ENCODE measurements at places on chromosomes 11 and 22.

- DNase-seq: no peak
- no peaks in the 10 kb centered on the region for H3K36me3 ChIP-seq
- H3K27ac ChIP-seq: no peak overlapping the region
- H3K4me3 ChIP-seq: no peak overlapping the region
Measured at GRCh38 chr22:49713003-49713402, 114.7 kb downstream of the BRD1 start.

DNA sequence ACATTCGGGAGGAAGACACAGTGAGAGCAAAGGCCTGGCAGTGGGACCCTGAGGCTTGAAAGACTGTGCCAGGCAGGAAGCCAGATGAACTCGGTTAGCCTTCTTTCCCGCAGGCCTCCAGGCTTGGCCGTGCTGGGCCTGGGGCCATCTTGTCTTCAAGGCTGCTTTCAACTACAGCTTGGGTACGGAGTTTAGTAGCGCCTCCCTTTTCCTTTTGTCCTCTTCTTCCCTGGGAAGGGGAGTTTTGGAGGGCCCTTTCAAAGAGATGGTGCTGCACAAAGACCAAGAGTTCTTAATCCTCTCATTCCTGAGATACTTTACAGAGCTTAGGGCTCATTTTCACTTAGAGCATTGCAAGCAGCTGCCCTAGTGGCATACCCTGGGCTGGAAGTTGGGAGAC is 87.5 kb downstream of the TP53I11 start:
- peaks cover 33% of the 10 kb centered on the region for H3K27me3 ChIP-seq
- H3K4me3 ChIP-seq: no peak overlapping the region
- no peak for DNase-seq
- H3K4me1 ChIP-seq: peaks cover 30% of the 10 kb centered on the region
- no peaks in the 10 kb centered on the region for H3K36me3 ChIP-seq

DNA sequence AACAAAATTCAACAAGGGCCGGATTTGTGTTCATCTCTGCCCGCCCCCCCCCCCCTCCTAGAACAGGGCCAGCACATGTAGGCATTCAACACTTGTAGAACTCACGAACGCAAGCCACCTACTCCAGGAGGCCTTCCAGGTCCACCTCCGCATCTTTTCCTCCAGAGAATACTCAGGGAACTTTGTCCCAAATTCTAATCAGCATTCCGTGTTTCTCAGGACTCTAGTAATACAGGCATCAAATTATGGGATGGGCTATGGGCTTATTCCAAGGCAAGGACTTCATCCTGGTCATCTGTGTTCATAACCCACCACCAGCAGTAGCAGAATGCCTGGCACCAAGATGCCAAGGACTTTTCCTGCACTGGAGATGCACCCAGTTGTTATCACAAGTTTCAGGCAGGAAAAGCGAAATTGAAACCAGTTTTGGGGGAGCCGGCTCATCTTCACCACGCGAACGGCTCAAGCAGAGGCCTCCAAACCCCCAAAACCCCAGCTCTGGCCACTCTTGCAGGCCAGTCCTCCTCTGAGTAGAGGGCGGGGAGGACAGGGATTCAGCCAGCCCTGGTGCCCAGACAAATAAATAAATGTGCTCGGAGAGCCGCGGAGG is 462 bp downstream of the UBE2L6 start:
- peak overlapping the region; percentile 99 for H3K4me3 ChIP-seq
- H3K4me1 ChIP-seq: peaks cover 29% of the 10 kb centered on the region
- peak; percentile 72 for DNase-seq
- H3K27me3 ChIP-seq: no peaks in the 10 kb centered on the region
- no peaks in the 10 kb centered on the region for H3K36me3 ChIP-seq

GRCh38 chr11:32172848-32173834 is 82.3 kb downstream of the RCN1 start:
- H3K36me3 ChIP-seq: no peaks in the 10 kb centered on the region
- H3K27me3 ChIP-seq: no peaks in the 10 kb centered on the region
- no peaks in the 10 kb centered on the region for H3K4me1 ChIP-seq
- no peak overlapping the region for H3K4me3 ChIP-seq
- no peak overlapping the region for H3K27ac ChIP-seq

DNA sequence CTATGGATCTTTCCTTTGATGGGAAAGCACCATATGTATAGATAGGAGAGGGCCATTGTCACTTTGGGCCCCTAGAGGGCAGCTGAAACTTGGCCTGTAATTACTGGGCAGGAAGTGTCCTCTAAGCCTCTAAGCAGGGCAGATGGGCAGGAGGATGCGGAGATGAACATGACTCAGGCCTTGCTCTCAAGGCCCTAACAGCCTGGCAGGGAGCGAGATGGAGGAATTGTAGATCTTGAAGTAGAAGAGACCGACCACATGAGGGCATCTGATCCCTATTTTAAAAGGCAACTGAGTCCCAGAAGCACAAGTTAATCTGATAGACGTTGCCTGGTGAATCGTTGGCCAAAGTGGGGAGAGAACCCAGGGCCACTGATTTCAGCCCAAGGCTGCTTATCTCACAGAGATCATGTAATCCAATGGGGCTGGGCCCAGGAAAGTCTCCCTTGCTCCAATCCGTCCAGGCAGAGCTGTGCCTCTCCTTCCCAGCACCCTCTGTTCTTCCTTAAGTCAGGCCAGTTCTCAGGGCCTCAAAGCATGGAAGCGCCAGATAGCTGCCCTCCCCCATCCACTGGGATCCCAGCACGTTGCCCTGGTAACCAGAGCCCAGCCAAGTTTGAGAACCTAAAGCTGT is 2.5 kb upstream of the SEPTIN3 start:
- H3K4me1 ChIP-seq: no peaks in the 10 kb centered on the region
- H3K27ac ChIP-seq: no peak overlapping the region
- no peaks in the 10 kb centered on the region for H3K36me3 ChIP-seq
- no peak for DNase-seq

DNA sequence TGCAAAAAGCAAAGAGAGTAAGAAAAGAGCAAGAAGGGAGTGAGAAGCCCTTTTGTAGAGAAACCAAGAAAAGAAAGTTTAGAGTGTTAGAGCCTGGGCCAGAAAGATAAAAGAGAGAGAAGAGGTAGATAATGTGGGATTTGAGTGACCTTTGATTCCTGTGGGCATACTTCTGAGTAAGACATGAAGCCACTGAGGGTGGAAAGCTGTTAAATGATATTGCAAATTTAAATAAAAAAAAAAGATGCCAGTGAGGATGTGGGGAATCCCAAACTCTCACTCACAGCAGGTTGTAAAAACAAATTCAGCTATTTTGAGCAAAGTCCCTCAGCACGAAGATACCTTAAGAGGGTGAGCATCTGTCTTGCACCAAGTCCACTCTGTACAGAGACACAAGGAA is 59.4 kb upstream of the TOP3B start:
- H3K27me3 ChIP-seq: no peaks in the 10 kb centered on the region

DNA sequence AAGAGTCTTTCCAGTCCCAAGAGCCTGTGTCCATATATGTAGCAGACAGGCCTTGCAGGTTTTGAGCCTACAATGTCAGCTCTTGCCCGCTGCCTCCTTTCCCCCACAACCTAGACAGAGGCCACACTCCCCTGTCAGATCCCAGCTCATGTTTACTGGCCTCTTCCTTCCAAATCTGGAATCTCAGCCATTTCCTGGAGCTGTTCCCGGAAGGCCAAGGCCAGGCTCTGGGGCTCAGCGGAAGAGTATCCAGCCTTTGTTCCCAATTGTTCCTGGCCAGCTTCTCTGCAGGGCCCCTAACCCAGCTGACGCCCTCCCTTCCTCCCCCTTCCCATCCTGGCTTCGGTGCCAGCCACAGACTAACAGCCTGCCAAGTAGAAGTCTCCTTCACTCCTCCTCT is 1.0 kb upstream of the ROBO4 start:
- H3K4me1 ChIP-seq: peaks cover 5% of the 10 kb centered on the region
- H3K36me3 ChIP-seq: no peaks in the 10 kb centered on the region
- no peak overlapping the region for H3K27ac ChIP-seq
- DNase-seq: no peak

DNA sequence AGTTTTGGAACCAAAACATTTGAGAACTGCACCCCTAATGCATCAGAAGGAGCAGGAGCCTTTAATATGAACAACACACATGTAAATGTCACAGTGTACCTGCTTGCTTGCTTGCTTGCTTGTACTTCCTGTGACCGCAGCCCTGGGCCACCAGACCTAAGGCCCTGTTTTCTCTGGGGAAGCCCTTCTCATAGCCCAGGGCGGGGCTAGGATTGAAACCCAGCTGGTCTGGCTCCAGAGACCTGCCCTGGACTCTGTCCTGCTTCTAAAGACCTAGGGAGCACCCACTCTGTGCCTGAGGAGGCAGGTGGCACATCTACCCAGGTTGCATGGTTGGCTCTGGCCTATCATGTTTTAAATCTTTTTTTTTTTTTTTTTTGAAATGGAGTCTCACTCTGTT is 7.6 kb upstream of the MCM5 start:
- no peaks in the 10 kb centered on the region for H3K36me3 ChIP-seq
- peaks cover 7% of the 10 kb centered on the region for H3K4me1 ChIP-seq
- no peaks in the 10 kb centered on the region for H3K27me3 ChIP-seq
- no peak for DNase-seq

- no peak overlapping the region for H3K4me3 ChIP-seq
- no peaks in the 10 kb centered on the region for H3K27me3 ChIP-seq
- no peaks in the 10 kb centered on the region for H3K4me1 ChIP-seq
- no peaks in the 10 kb centered on the region for H3K36me3 ChIP-seq
Measured at GRCh38 chr11:36215693-36216060, 73.5 kb downstream of the COMMD9 start.

DNA sequence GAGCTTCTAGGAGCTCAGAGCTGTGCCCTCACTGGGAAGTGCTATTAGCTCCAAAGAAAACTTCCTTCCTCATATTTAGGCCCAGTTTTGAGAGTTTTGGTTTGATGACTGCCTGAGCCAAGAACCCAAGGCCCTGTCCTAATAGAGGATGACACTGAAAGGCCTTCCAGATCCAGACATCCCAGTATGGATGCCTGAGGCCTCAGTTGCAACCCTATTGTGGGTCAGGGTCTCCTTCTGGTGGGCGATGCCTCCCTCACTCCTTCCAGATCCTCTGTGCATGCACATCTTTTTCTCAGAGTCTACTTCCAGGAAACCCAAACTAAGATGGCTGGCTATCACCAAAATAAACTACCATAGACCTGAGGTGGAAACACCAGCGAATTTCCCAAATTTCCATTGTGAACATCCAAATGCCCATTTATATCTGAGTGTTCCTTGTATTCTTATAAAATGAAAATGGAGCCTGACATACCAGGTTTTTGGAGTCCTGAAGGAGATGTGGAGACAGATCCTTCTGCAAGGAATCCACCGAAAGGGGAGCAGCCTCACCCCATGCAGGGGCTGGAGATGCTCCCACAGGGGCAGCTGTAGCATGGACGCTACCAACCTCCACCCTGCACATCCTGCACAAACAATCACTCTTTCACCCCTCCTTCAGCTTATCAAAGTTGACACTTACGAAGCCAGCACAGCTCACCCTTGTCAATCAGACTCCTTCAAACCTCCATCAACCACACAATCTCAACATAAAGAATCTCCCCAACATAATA is 61.1 kb downstream of the GGTLC2 start:
- no peaks in the 10 kb centered on the region for H3K4me1 ChIP-seq
- H3K36me3 ChIP-seq: no peaks in the 10 kb centered on the region
- H3K27ac ChIP-seq: no peak overlapping the region
- no peak for DNase-seq
- H3K27me3 ChIP-seq: peaks cover 2% of the 10 kb centered on the region
- no peak overlapping the region for H3K4me3 ChIP-seq

- no peak overlapping the region for H3K4me3 ChIP-seq
- DNase-seq: no peak
- no peaks in the 10 kb centered on the region for H3K27me3 ChIP-seq
- H3K36me3 ChIP-seq: no peaks in the 10 kb centered on the region
Measured at GRCh38 chr11:128551058-128551457, 36.3 kb downstream of the ETS1 start.

GRCh38 chr11:77175869-77176539 is 48.0 kb downstream of the MYO7A start:
- H3K4me1 ChIP-seq: peaks cover 11% of the 10 kb centered on the region
- no peak for DNase-seq
- no peaks in the 10 kb centered on the region for H3K36me3 ChIP-seq

DNA sequence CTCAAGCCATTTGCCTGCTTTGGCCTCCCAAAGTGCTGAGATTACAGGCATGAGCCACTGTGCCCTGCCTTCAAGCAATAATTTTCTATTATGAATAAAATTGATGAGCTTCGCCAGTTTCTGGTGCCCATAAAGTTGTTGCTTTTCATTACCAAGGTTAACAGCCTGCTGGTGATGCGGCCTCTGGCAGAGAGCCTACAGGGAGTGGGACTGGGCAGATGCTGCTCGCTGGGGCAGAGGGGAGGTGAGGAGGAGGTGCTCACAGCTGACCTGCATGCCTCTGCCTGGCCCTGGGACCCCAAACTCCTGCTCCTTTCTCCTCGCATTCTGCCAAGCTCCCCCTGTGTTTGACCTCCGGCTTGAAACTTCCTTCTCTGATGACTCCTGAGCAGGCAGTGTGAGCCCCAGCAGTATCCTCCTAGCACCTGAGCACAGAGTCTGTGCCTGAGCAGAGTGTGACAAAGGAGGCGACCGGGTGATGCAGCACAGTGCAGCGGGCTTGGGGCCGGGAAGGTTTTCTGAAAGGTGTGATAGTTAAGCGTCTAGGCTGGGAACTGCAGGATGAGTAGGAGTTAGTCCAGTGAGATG is 56.1 kb upstream of the B3GAT1 start:
- no peaks in the 10 kb centered on the region for H3K36me3 ChIP-seq
- no peaks in the 10 kb centered on the region for H3K4me1 ChIP-seq
- H3K4me3 ChIP-seq: no peak overlapping the region
- H3K27ac ChIP-seq: no peak overlapping the region
- H3K27me3 ChIP-seq: peaks cover 4% of the 10 kb centered on the region
- no peak for DNase-seq

DNA sequence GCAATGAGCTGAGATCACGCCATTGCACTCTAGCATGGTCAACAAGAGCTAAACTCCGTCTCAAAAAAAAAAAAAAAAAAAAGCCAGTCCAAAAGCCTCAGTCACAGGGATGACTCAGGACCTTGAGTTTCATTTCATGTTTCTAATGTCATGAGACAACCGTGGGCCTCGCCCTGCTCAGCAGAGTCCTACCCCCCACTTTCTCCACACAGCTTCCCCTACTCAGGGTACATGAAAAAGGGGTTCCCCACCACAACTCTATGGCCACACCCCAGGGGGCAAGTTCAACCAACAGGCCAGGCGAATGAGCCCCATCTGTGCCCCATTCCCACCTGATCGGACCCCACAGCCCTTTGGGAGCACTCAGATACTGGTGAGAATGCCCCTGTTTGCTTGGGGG is 24.3 kb upstream of the ADA2 start:
- peak overlapping the region; percentile 56 for H3K27ac ChIP-seq
- peaks cover 19% of the 10 kb centered on the region for H3K4me1 ChIP-seq
- DNase-seq: no peak
- H3K36me3 ChIP-seq: no peaks in the 10 kb centered on the region
- H3K27me3 ChIP-seq: no peaks in the 10 kb centered on the region
- no peak overlapping the region for H3K4me3 ChIP-seq

- peaks cover 63% of the 10 kb centered on the region for H3K4me1 ChIP-seq
- H3K27me3 ChIP-seq: no peaks in the 10 kb centered on the region
- H3K27ac ChIP-seq: peak overlapping the region; percentile 79
- no peak for DNase-seq
- H3K36me3 ChIP-seq: no peaks in the 10 kb centered on the region
Measured at GRCh38 chr11:67420147-67420645, 4.7 kb downstream of the CARNS1 start.
